OCI-M1 (cell line): ENCODE measurements at places on chromosomes 3 and 15.

- no peak for DNase-seq
Measured at GRCh38 chr3:112894258-112894657, 47.6 kb upstream of the CD200R1L start.

DNA sequence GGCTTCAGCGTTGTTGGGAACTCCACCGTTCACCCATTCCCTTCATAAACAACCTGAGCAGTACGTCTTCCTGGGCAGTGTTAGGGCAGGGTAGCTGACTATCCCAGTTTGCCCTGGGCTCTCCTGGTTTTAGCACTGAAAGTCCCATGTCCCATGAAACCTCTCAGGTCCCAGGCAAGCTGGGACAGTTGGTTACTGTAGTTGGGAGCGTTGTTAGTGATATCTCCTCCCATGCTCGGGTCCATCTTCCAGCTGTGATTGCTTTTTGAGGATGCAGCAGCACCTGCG lies 60.9 kb upstream of the HERC1 start:
- DNase-seq = no peak

- no peak for DNase-seq
Measured at GRCh38 chr3:72658466-72659100, 189.7 kb downstream of the SHQ1 start.

GRCh38 chr3:150627557-150627956 lies 24.4 kb downstream of the SELENOT start:
- no peak for DNase-seq

- DNase-seq = no peak
Measured at GRCh38 chr3:157914882-157915281, 191.3 kb downstream of the SHOX2 start.

GRCh38 chr15:58924327-58924726 lies 9.2 kb downstream of the SLTM start:
- DNase-seq = peak; percentile 22

DNA sequence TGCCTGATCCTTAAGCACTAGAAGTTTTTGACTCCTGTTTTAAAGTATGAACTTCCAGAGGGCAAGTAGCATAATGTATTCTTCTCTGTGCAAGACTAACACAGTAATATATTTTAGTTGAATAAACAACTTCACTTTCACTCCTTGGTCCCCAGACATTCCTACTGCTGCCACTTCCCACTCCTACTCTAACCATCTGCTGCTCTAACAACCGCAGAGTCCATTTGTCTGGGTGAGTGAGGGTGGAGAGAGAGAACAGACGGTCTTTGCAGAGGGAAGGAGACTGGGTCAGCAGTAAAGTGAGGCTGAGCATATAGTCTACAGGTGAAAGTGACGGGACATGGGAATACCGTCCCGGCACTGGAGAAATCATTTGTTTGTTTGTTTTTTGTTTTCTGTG lies 301.0 kb upstream of the SLCO3A1 start:
- DNase-seq = no peak

DNA sequence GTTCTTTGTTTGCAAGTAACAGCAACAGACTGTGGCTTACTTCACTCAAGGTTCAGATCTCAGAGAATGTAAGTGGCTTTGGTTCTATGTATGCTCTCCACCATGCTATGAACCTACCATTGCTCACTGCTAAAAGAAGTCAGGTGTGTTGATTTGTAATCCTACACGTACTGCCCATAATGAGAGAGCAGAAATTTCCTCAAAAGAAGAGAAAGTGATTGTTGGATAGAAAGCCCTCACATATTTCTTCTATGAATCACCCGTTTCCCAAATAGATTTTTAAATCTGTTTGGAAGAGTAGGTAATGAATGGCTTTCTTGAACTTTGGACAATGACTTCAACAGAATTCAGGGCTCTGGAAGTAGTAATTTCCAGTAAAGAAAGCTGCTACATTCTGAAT lies 565.4 kb downstream of the ROBO2 start:
- no peak for DNase-seq

GRCh38 chr3:194262925-194263305 lies 88.2 kb downstream of the CPN2 start:
- DNase-seq = no peak

DNA sequence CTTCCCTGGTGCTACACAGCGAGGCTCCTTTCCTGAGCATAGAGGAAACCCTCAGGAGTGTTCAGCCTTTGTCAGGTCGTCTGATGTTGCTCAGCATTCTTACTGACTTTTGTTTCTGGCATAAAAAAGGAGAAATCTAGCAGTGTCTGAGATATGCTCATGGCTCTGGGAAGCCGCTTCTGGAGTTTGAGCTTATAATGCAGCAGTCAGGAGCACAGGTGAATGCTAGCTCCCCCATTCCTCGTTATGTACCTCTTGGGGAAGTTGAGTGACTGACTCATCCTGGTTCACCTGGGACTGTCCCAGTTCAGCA lies 49.2 kb upstream of the MYZAP start:
- no peak for DNase-seq

GRCh38 chr3:80999481-80999880 lies 762.0 kb downstream of the GBE1 start:
- DNase-seq = no peak

DNA sequence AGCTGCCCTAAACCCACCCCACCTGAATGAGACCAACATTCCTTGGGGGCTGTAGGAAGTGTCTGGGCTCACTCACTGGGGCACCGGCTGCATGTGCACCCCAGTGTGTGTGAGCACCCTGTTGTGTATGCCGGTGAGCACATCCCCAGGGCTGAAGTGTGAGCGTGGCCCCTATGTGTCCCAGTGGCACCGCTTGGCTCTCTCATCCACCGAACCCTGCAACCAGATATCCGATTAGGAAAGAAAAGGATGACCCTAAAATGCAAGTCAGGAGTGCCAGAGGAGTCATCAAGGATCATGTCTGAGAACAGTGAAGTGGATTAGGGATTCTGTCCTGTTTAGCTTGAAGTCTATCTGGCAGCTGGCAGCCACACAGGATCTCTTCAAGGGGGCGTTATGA lies 84.0 kb upstream of the ALDH1L1 start:
- DNase-seq = no peak

DNA sequence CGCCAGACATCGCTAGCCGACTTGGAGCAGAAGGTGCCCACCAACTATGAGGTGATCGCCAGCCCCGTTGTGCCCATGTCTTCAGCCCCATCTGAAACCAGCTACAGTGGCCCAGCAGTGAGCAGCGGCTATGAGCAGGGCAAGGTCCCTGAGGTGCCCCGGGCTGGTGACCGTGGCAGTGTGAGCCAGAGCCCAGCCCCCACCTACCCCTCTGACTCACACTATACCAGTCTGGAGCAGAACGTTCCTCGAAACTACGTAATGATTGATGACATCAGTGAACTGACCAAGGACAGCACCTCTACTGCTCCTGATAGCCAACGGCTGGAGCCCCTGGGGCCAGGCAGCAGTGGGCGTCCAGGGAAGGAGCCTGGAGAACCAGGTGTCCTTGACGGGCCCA lies 12.9 kb upstream of the APEH start:
- DNase-seq = no peak

DNA sequence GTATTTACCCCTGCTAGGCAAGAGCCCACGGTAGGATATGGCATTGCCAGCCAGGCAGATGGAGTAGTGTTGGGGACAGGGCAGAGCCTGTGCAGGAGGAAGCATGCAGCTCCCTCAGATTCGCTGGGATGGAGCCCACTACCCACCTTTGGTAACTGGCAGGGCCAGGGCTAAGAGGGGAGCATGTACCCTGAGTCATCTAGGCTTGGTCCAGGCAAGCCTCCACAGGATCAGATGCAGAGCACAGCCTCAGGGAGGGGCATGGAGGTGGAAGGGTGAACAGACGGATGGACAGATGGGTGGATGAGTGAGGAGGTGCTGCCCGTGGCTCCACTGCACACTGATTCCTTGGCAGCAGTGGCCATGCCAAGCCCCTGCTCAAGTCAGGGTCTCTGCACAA lies 33.0 kb downstream of the IL20RB start:
- no peak for DNase-seq

GRCh38 chr3:115418583-115418982 lies 204.7 kb upstream of the GAP43 start:
- peak; percentile 42 for DNase-seq

DNA sequence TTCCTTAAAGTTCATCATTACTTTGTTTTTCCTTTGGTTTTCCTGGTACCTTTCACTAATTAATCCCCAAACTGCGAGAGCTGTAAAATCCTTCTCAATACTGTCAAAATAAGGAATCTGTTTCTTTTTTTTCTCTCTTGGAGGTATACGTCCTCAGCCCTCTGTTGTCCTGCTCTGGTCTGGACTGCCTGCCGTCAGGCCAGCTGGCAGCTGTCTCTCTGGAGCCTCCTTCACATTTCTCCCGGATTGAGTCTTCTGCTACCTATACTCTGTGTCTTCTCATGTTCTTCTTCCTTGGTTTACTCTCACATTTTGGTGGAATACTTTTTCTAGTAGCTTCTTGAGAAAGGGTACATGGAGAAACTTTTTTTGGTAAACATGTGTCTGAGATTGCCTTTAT lies 13.8 kb downstream of the TATDN2 start:
- DNase-seq = no peak

GRCh38 chr3:4533489-4534443 lies 40.6 kb downstream of the ITPR1 start:
- peak; percentile 99 for DNase-seq

DNA sequence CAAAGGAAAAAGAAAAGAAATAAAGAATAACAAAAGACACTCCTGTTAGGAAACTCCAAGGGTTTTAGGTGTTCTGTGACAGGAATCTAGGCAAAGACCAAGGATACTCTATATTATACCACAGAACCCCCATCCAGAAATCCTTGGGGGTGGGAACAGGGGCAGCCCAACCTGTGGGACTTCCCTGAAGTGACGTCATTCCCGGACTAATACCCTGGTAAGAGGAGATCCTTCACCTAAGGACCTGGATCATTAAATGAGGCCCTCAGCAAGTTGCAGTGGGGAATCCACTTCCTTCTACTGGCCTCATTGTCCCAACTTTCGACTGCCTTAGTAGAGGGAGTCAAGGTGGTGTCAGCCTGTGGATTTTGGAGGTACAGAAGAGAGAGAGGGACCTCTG lies 41.1 kb upstream of the ZNF148 start:
- DNase-seq = no peak

DNA sequence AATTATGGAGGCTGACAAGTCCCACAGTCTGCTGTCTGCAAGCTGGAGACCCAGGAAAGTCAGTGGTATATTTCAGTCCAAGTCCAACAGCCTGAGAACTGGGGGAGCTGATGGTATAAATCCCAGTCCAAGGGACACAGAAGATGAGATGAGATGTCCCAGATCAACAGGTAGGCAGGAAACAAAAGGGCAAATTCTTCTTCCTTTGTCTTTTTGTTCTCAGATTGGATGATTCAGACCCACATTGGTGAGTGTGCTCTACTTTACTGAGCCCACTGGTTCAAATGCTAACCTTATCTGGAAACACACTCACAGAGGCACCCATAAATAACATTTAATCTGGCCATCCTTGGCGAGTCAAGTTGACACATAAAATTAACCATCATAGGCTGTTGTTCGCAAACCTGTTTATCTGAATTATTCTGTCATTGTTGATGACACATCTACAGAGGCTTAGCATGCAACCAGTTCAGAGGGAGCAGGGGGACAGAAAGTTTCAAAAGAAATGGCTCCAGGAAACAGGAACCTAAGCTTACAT lies 62.7 kb upstream of the ITGA11 start:
- DNase-seq = peak; percentile 85

- no peak for DNase-seq
Measured at GRCh38 chr3:113521981-113522380, 7.0 kb upstream of the SPICE1 start.

DNA sequence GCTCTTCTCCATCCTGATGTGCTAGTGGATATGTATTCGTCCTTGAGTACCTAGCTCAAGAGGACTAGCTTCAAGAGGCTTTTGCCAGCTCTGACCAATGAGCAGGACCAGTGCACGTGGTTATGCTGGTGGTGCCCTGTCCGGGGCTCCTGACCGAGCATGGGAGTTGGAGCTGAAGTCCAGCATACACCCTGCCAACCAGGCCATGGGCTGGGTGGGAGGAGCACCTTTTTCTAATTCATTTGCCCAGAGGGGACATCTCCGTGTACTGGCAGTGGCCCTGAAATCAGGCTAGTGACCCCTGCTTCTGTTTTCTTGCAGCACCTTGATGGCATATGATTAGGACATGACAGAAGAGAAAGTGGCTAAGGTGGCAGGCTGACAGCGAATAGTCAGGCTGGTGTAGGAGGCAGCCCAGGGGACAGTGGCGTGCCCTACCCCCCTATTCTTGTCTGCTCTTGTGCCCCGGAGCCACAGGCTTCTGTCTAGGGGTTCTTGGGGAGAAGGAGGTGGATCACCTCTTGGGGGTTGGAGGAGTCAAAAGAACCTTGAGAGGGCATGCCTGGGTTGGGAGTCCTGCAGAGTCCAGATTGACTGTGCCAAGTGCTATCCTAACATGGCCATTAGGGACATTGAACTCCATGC lies 16.5 kb downstream of the PODXL2 start:
- DNase-seq = no peak

DNA sequence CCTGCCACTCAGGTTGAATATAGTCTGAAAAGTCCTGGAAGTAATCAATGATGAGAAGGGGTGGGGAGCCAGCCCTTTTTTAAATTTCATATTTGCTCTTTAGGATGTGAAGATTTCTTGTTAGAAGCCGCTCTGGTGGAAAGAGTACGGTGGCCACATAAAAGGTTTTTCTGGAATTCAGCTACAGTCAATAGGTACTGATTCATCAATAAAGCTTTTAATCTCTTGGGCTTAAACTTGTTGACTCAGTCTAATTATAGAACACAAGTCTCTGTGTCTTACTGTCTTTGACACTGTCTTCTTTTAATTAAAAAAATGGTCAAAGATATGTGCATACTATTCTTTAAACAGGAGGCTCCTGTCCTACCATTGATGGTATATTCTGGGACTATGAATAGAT lies 99.9 kb upstream of the TP63 start:
- no peak for DNase-seq

DNA sequence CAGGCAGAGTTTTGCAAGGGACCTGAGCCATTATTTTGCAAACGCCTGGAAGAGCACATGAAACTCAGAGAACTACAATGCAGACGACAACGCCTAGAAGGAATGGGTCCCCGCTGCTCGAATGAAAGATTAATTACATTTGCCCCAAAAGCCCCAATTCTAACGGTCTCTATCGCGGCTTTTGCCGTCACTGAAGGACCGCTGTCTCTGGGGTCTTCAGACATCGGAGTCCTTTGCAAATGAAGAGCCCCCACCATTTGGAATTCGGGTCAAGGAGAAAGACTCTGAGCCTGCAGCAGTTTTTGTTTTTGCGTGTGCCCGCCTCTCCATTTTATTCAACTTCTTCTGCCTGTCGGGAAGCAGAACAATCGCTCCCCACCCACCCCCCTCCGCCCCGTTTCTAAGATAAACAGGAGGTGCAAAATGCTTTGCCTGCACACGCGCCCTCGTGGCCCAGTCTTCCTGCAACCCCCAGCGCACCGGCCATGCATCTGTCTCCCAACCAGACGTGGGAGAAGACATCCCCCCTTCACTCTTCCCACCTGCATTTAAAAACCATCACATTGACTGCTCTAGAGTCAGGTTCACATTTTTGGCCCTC lies 13.5 kb downstream of the SOX2 start:
- no peak for DNase-seq

DNA sequence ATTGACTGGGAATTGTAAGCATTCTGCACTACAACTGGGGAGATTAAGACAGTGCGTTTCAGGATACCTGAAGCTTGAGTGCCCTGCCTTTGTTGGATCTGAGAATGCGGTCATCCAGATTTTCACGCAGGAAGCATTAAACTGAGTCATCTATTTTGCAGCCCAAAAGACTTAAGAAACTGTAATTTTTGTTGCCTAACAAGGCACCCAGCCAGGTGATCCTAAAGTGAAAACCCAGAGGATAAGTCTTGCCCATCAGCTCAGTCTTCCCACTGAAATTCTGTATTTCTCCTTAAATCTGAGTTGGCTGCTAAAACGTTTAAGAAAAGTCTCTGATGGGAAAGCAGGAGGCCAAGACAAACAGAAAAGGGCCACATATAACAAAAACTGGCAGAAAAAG lies 242.5 kb upstream of the TMCO5A start:
- DNase-seq = no peak
